Hematopoietic multipotent progenitor cell treated with erythropoietin and hydrocortisone succinate and interleukin-3 and kit ligand, for 15 days (in vitro differentiated cells): ENCODE measurements at places on chromosomes 11 and 22.

GRCh38 chr22:25786165-25786564, 44.2 kb downstream of the MYO18B start:
- DNase-seq, result no peak

DNA sequence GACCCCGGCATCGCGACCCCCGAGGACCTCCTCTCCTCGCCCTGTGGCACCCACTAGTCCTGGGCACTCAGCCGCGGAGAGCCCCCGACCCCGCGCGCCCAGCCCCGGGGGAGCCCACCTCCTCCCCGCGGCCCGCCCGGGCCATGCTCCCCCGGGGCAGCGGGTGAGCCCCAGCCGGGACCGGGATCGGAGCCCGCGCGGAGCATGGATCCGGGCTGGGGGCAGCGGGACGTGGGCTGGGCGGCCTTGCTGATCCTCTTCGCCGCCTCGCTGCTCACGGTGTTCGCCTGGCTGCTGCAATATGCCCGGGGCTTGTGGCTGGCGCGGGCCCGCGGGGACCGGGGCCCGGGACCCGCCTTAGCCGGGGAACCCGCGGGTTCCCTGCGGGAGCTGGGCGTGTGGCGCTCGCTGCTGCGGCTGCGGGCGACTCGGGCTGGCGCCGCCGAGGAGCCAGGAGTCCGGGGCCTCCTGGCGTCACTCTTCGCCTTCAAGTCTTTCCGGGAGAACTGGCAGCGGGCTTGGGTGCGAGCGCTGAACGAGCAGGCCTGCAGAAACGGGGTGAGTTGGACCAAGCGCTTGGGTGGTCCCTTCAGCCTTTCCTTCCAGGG, 498 bp downstream of the C2CD2L start:
- DNase-seq, result peak; percentile 20

DNA sequence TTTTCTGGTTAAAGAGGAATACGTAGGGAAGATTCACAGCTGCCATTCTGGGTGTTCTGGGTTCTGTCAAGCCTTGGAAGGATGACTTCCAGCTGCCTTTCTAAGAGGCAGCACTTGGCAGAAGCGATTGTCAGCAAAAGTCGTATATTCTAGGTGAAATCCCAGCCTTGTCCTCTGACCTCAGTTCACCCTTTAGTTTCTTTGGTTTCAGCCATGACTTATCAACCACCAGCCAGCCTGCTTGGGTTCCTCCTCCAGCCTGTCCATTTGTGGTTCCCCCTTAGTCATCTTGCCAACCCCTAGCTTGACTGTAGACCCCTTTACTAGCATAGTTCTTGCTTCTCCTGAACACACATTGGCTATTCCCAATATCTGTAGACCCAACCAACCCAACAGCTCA, 102.3 kb upstream of the CD44 start:
- no peak for DNase-seq

- no peak for DNase-seq
Observed at GRCh38 chr11:27319072-27319471, 43.9 kb downstream of the CCDC34 start.

DNA sequence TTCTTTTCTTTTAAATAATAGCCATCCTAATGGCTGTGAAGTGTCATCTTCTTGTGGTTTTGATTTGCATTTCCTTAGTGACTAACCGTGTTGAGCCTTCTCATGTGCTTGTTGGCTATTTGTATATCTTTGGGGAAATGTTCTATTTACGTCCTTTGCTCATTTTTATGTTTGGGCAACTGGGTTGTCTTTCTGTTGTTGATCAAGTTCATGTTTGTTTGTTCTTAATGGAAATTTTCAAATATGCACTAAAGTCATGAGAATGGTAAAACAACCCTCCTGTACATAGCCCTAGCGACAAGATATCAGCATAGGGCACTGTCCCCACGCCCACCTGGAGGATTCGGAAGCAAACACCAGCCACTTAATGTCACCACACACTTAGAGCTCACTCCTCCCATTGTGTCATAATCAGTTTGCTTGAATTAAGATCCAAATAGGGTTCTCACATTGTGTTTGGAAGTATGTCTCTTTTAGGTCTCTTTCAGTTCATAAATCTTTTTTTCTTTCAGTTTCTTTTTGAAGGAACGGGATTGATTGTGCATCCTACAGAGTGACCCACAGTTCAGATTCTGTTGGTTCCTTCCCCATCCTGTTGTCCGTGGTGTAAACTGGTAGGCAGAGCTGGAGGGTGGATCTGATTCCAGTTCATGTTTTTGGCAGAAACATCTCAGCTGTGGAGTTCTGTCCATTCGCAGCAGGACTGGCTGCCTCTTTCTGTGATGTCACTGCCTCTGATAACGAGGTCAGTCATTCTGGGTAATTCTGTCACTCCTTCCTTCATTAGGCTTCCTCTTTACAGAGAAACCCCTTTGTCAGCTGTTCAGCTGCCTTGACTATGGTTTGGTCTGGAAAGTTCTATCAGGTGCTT, 26.4 kb upstream of the ADORA2A start:
- no peak for DNase-seq

GRCh38 chr11:66973956-66974580, 1.0 kb upstream of the C11orf86 start:
- no peak for DNase-seq

GRCh38 chr11:128949791-128950454, 7.3 kb upstream of the TP53AIP1 start:
- DNase-seq, result no peak

GRCh38 chr22:41805639-41806038, 5.2 kb downstream of the CCDC134 start:
- no peak for DNase-seq

DNA sequence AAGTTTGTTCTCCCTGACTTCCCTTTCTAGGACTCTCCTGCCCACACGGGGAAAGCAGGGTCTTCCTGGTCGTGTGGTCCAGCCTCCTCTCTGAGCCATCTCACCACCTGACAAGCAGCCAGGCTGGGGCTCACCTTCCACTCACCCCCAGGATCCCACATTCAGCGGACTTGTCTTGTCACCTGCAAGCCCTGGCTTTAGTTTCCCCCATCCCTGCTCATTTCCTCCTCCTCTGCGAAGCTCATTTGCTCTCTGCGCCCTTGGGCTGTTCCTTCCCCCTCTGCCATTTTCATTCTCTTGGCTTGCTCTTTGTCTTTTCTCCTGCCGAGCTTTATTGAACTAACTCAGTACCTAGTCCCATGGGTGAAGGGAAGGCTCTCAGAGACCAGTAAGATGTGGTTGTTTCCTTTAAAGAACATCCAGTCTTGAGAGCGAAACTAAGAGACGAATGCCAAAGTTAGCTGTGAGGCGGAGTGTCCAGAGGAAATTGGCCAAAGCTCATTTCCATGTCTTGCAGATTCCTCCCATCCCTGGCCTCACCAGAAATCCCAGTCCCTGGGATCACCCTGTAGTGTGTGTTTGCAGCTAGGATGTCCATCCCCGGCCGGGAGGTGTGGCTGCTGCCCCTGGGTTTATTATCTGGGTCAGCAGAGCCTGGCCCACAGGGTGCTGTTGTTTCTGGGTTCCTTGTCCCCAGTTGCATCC, 2.0 kb downstream of the ST14 start:
- no peak for DNase-seq

GRCh38 chr11:116882386-116882785, 45.0 kb upstream of the APOA1 start:
- no peak for DNase-seq

- DNase-seq, result no peak
Observed at GRCh38 chr11:13364388-13364787, 86.8 kb downstream of the BMAL1 start.

- no peak for DNase-seq
Observed at GRCh38 chr22:39255449-39256185, 10.8 kb upstream of the PDGFB start.

DNA sequence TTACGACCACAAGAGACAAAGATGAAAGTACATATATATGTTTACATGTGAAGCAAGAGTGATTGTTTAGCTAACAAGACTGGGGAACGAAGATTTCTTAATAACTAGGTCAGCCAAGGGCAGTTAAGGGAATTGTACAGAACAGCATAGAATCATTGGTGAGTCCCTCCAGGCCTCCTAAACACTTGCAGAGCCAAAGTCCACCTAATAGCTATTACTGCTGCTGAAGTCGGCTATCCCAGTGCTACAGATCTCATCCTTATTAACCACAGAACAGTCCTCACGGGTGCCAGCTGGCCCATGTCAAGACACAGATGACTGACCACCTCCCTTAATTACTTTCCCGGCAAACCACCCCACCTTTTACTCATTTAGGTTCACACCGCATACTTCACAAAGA, 68.5 kb upstream of the OPCML start:
- DNase-seq, result no peak

- DNase-seq, result no peak
Observed at GRCh38 chr11:112863305-112863704, 97.9 kb upstream of the NCAM1 start.

- DNase-seq, result peak; percentile 13
Observed at GRCh38 chr22:41762980-41763779, 37.3 kb upstream of the CCDC134 start.

DNA sequence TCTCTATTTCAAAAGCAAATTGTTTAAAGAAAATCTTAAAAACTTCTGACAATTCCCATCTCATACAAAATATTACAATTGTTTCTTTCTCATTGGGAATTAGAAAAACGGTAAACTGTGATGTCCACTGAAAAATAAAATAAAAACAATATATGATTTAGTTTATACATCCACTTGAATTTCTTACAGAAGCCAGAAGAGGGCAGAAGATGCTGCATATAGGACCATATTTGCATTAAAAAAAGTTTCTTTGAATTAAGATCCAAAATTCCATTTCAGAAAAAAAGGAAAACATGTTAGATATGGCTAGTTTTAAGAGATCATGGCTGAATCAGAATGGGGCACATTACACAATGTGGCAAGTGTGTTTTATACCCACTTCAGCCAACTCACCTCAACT, 39.3 kb upstream of the LRRC4C start:
- DNase-seq, result no peak

DNA sequence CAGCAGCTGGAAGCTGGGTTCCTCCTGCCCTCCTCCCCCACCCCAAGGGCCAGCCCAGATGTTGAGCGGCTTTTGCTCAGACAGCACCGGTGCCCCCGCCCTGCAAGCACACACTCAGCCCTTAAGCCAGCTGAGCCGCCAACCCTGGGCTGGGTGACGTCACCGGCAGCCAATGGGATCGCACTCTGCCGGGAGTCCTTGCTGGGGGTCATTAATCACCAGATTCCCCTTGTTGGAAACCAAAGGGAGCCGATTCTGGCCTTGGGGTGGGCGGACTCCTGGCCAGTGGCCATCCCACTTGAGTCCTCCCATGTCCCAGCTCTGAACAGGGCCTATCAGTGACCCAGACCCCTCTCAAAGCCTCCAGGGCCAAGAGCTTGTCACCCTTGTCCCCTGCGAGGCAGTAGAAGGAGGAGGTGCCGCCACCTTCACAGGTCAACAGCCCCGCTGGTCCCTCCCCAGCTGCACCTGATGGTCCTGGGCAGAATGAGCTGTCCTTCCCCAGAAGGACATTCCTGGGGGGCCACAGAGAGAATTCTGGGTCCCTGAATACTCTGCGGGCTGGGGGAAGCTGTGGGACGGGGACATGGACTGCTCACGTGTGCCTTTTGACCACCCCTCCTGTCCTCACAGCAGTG, 7.4 kb downstream of the DUSP8 start:
- no peak for DNase-seq

DNA sequence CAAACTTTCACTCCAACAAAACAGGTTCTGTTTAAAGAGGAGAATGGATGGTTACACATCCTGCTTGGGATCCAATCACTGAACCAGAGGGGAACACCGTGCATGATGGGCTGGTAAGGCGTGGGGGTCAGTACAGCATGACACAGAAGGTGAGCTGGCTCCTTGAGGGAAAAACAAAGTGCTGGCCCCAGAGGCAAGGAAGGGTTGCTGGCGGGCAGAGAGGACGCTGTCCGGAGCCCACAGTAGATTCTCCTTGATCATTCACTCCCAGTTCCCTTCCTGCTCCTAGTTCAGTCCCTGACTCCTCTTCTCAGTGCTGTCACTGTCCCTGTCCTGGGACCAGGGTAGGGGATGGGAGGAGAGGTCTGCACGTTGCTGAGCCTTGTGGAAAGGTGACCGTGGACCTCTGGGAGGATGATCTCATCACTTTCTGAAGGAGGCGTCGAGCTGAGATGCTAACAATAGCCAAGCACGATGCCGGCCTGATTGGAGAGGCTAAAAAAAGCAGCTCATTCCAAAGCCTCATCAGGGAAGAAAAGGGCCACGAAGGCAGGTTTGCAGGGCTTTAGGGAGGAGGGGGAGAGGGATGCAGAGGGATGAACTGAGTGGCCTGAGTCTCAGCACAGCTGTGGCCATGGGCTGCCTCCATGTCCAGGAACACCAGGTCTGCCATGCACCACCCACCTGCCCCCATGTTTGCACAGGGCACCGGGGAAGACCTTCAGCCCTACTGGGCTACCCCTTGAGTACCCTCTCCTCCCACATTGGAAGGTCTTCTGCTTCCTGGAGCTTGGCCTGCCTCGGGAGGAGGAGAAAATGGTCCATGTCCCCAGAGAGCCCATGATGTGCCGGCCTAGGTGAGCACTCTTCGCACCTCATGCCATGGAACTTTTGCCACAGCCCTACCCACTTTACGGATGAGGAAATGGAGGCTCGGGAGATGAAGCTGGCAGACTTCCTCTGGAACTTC, 72.7 kb upstream of the RTL6 start:
- DNase-seq, result no peak

DNA sequence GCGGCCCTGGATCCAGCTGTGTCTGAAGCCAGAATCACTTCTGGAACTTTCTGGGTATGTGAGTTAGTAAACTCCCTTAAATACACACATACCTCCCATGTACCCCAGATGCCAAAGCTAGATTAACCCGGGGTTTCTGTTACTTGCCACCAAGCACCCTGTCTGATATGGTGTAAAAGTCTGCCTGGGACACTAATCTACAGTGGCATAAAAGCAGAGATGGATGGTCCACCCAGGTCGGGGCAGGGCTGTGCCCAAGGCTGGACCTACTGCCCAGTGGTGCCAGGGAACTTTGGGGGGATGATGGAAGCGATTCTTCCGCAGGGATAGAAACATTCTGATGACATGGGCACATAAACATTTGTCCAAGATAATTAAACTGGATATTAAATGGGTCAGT, 12.7 kb downstream of the MRGPRF start:
- DNase-seq, result no peak

DNA sequence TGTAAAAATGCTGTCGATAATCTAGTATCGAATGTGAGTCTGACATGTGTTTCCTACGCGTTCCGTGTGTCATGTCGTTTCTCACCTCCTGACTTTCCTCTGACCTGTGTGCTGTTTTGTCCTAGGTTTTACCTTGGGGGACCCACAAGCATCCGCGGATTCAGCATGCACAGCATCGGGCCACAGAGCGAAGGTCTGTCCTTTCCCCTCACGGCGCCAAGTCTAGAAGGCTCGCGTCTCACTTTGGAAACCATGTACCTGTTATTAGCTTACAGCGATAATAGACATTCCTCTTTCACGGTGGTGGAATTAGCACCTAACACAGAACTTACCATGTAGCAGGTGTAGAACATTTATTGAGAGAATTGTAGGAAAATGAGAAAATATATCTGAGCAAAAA, 28.6 kb downstream of the SAMM50 start:
- DNase-seq, result no peak

DNA sequence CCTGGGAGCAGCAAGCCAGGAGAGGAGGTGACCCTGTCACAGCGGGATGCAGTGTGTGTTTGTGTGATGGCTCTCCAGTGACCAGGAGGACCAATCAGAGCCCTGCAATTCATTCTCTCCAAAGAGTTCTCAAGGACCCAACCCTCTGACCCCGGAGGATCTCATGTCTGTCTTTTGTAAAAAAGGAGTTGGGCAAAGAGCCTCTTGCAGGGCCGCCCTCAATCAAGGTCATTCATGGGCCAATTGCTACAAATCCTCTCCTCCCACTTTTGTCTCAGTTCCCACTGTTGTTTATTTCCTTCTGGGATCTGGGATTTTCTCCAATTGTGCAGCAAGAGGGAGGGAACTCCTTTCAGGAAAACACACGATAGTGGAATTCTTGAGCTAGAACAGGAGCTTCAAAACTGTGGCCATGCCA, 4.0 kb downstream of the TECTA start:
- no peak for DNase-seq
